ENCODE measurements at places on chromosomes 1 and 21.
A peak's percentile ranks its signal among the peaks of the same experiment; 100 is the strongest.

DNA sequence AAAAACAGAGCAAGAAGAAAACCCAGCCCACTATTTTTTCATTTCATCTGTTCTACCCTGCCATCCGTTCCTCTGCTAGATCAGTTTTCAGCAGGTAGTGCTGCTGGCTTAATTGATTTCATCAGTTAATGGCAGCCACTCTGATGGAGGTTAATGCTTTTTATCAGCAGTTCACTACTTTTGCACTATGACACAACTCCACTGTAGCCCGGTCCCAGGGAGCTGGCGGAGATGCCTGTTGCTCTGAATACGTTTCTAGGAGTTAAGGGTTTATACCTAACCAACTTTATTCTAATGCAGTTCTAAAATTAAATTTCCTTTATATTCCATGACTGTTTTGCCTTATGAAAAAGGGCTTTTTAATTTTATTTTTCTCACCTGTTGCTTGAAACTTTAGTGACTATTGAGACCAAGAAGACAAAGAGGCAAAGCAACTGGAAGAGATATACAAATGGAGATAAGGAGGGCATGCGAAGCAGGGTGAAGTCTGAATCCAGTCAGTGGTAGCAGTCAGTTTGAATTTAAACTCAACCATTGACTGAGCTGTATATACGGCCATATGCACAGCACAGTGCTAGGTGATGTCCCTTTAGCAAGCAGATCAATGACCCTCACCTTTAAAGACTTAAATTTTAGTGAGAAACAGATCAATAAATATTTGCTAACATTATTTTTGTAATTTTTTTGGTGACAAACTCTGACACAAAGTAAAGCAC is 477.9 kb downstream of the LMO4 start:
- DNase-seq = no peak

DNA sequence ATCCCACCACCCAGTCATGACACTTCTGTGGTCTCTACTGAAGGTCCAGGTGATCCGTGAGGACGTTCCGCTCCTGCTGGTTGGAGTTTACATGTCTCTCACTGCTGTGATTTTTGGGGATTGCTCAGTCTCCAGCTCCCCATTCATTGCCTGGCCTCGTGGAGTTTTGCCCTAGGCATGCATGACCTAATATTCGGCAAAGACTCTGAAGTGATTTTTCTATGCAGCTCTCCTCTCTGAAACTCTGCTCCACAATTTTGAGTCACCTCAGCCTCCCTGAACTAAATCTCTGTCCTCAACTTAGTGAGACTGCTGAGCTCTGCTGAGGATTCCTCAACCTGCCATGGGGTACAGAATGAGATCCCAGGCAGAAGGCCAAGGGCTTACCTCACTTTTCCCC is 174.4 kb upstream of the FGGY start:
- DNase-seq = no peak

- no peak for DNase-seq
Measured at GRCh38 chr1:37622131-37622530, 12.6 kb downstream of the RSPO1 start.

GRCh38 chr1:17199267-17200044 is 5.5 kb upstream of the PADI1 start:
- DNase-seq = no peak

- DNase-seq = peak; percentile 77
Measured at GRCh38 chr1:42931108-42931539, 27.5 kb downstream of the SLC2A1 start.

- no peak for DNase-seq
Measured at GRCh38 chr1:209741889-209742288, 14.0 kb upstream of the TRAF3IP3 start.

- DNase-seq = peak; percentile 88
Measured at GRCh38 chr1:115062542-115063004, 26.7 kb downstream of the TSPAN2 start.

DNA sequence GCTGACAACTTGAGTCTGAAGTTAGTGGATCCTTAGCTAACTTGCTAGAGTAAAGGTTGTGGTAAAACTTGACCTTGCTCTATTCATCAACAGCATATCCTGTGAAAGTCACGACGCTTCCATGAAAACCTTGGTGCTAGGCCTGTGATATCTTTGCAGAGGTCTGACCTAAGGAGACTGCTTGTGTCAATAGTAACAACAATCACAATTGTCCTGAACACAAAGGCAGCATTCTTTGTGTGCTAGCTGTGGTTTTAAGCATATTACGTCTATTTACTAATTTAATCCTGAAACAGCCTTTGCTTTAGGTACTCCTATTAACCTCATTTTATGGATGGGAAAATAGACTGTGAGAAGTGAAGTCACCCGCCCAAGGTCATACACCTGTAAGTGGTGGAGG is 2.8 kb upstream of the CLDN14 start:
- no peak for DNase-seq

GRCh38 chr21:37199057-37199924 is 67.8 kb downstream of the VPS26C start:
- DNase-seq = no peak

DNA sequence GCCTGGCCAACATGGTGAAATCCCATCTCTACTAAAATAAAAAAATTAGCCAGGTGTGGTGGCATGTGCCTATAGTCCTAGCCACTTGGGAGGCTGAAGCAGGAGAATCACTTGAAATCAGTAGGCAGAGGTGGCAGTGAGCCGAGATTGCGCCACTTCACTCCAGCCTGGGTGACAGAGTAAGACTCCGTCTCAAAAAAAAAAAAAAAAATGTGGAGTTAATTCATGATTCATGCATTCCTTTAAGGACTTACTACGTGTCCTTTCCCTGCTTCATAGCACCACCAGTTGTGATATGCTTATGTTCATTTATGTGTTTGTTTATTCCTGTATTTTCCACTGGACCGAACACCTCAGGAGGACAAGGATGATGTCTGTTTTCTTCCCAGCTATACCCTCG is 12.7 kb upstream of the PRELP start:
- no peak for DNase-seq

- no peak for DNase-seq
Measured at GRCh38 chr1:119771016-119771415, 2.3 kb upstream of the HMGCS2 start.

DNA sequence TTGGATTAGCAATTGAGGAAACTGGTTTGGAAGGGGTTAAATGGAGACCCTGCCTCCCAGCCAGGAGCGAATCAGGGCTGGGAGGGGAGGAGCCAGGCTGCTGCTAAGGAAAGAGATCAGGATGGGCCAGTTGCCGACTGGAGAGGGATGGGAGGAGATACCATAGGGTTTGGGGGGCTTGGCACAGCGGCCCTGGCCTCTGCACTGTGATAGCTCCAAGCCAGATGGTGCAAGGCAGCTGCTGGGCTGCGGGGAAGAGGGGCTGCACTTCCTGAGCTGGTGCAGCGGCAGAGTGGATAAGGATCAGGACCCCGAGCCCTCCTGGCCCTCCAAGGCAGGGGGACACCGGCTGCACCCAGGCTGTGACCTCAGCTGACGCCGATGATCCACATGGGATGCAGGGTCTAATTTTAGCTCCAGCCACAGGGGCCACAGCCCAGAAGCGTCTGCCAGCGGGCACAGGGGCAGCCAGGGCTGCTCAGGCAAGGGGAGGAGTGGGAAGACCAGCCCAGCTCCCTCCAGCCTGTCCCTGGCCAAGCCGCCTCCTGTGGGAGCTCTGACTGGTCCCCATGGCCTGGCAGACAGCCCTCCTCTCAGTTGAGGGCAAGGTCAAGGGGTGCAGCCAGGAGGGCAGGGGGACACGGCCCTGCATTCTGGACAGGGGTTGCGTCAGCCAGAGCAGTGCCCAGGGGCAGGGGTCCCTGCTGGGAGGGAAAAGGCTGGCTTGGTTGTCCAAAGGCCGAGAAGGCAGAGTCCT is at the start of gene EXTL1:
TSS of gene EXTL1 (plus strand) at position 129 of the 757 bp plus-strand sequence. CDS start 872 bp downstream, outside the sequence.
- no peak for DNase-seq

GRCh38 chr21:40186045-40186444 is 318.8 kb downstream of the PCP4 start:
- no peak for DNase-seq

DNA sequence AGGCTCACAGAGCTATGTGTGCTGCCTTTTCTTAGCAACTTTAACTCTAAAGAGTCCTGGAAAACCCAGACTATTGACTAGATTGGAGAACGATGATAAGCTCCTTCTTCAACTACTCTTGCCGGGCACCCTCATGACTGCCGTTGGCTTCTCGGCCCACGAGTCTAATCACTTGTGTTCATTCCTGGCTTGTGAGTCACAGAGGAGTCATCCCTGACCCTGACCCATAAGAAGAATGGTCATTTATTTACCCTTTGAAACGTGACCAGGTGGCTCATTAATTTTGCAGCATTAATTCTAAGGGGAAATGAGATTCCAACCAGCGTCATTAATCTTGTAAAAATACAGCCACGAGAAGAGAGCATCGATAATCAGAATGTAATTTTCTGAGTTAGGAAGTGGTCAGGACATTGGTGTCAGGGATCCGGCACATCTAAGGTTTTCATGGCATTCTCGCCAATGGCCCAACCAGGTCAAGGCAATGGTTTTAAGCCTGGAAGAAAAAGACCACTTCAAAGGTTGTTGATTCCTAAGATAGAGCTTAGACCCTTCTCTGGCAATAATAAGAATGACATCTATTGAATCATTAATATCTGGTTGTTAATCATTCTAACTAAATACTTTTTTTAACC is 183.6 kb upstream of the RUNX1 start:
- DNase-seq = no peak

- no peak for DNase-seq
Measured at GRCh38 chr1:238139713-238140112, 249.0 kb upstream of the ZP4 start.

GRCh38 chr1:71557138-71557537 is 476.3 kb upstream of the ZRANB2 start:
- DNase-seq = no peak

GRCh38 chr1:20139776-20140612 is 871 bp downstream of the PLA2G2F start:
- DNase-seq = no peak

- DNase-seq = no peak
Measured at GRCh38 chr1:17891205-17892110, 136.3 kb downstream of the ACTL8 start.

DNA sequence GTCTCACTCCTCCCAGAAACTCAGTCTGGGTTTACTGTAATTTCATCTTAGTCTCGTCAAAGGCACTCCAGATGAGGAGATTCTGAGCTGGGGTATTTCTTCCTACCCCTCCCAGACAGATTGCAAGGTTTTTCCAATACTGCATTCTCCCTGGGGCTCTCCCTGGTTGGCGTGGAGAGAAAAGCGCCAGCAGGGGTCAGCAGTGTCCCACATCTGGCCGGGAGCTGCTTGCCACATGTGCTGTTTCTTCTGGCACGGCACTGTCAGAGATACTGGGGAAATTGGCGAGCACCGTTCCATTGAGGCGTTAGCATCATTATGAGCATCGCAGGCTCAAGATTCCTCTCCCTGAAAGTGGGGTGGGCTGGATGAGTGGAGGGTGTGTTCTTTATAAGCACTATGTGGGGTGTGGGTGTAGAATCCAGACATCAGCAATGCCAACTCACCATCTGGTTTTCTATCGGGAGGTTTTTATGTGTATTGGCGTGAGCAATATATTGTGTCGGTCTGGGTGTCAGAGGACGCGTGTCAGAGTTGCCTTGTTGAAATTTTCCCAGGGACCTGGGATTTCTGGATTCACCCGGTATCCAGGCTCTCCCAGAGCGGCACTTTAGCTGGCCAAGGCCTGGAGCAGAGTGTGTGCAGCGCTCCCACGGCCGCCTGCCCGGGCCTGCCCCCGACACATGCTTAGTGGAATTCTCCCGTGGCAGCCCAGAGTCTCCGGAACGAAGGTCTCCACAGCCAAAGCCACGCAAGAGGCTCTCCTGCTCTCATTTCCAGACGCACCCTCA is 8.0 kb upstream of the NAV1 start:
- no peak for DNase-seq

- DNase-seq = no peak
Measured at GRCh38 chr1:18419845-18420184, 60.9 kb upstream of the KLHDC7A start.

- DNase-seq = no peak
Measured at GRCh38 chr1:115879977-115880376, 39.1 kb upstream of the NHLH2 start.

- DNase-seq = peak; percentile 66
Measured at GRCh38 chr1:47432071-47433036, 5.5 kb upstream of the FOXD2 start.

GRCh38 chr1:61978796-61979195 is 215.9 kb upstream of the L1TD1 start:
- DNase-seq = no peak

DNA sequence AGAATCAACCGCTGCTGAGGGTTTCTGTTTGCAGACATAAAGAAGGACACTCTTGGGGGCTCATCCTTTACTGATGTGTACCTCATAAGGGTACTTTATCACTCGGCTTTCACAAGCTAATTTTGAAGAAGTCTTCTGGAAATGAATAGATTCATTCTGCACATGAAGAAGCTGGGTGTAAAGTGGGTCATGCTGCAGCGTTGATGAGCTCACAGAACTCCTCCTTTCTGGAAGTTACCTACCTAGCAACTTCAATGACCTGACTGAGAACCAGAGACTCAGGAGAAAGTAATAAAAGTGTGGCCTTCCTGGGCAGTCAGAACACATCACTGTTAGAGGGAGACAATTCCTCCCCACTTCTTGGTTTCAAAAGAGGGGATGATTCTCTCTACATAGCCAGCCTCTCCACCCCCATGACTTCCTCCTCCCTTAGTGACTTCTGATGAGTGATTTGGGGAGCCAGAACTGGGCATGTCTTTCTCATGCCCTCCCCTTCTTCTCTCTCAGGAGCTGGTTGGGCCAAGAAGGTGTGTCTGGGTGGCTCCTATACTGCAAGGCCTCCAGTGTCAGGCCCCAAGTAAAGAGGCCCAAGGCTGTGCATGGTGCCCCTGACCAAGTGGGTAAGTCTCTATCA is 27.0 kb downstream of the PCNX2 start:
- no peak for DNase-seq

DNA sequence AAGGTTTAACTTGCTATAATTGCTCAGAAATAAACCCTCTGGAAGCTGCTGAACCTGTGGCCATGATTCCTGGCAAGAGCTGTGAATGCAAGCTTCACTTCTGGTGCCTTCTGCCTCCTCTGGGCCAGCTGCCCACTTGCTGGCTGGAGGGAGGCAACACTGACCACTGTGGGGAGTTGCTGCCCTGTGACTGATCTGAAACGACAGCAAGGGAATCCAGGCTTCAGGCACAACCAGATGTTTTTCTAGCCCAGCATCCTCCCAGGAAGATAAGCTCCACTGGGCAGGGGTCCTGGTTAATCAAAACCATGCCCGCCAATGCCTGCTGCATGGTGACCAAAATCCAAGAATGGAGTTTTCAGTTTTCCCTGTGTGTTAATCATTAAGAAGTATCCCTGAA is 180.0 kb upstream of the HMGB4 start:
- DNase-seq = no peak

DNA sequence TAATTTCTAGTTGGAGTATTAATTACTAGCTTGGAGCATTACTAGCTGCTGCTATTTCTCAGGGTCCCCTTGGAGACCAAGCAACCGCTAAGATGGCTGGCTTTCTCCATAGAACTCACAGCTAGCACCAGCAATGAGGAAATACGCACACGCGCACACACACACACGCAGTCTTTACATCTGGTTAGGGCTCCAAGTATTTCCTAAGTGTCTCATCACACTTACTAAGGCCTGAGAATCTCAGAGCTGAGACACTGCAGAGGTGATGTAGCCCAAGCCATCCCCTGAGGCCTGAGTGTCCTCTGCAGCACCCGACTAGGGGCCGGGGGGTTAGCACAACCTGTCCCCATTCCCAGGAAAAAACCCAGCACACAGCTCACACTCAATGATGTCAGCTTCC is 42.5 kb downstream of the ITPKB start:
- no peak for DNase-seq

GRCh38 chr1:241738284-241739078 is 86.4 kb downstream of the WDR64 start:
- DNase-seq = no peak
